ENCODE measurements at places on chromosomes 16 and 17.

DNA sequence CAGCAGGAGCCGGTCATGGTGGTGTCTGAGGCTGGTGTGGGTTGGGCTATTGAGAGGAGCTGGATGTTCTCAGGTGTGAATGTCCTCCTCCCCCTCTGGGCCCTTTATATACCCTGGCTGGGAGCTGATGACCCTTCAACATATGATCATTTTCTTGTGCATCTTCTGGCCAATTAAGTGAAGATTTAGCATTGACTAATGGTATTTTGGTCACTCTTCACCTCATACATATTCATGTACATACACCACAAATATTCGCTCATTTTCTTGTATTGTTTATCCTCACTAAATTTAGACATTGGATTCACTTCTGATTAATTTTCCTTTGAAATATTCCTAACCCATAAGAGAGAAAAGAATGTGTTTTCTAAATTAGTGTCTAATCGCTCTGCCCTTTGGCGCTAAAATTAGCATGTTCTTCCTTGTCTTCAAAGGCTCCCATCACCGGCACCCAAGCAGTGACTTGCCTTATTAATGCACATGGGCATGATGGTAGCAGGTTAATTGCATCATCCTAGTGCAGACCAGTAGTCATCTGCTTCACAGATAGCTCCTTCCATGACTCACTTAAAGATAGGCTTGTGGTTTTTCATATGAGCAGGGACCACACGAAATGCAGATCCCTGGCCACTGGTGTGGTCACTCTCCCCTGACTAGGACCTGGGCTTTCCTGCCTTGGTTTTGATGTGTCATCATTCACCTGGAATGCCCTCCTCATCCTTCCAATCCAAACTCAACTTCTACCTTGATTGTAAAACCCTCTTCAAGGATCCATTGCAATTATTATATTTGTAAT is at the start of gene KRTAP2-4:
Gene KRTAP2-4 (minus strand): TSS at position 51 of the 796 bp plus-strand sequence. CDS start 34 bp downstream, at position 17.
- no peak for DNase-seq

DNA sequence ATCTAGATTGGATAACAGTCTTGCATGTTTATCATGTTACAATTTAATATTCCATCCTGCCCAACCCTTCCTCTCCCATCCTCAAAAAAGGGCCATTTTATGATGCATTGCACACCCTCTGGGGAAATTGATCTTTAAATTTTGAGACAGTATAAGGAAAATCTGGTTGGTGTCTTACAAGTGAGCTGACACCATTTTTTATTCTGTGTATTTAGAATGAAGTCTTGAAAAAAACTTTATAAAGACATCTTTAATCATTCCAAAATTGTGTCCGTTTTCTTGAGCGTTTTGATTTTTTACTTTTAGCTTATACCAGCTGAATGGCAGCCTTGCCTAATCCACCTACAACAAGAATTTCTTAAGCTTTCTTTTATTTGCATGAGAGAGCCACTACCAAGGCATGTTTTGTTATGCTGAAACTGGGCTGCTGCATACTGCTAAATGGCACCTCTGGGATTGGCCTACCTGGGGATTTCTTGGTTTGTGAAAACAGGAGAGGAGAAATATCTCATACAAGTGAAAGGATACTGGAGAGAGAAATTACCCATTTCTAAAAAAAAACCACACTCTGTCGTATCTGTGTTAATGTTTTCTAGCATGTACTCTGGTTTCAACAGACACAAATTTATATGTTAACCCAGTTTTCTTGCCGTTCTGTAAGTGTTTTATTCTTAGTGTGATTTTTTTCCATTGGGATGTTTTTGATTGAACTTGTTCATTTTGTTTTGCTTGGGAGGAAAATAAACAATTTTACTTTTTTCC is 52.2 kb downstream of the TUBD1 start:
- DNase-seq: peak; percentile 47

- DNase-seq: no peak
These were observed 127.6 kb downstream of the KIF2B start for GRCh38 chr17:53950207-53950857.

- DNase-seq: peak; percentile 5
These were observed 20.7 kb upstream of the CMTM4 start for GRCh38 chr16:66717112-66717675.

- DNase-seq: no peak
These were observed 72.8 kb upstream of the ATF7IP2 start for GRCh38 chr16:10312784-10313724.

GRCh38 chr17:69223809-69224208 is 4.8 kb downstream of the ABCA10 start:
- no peak for DNase-seq

DNA sequence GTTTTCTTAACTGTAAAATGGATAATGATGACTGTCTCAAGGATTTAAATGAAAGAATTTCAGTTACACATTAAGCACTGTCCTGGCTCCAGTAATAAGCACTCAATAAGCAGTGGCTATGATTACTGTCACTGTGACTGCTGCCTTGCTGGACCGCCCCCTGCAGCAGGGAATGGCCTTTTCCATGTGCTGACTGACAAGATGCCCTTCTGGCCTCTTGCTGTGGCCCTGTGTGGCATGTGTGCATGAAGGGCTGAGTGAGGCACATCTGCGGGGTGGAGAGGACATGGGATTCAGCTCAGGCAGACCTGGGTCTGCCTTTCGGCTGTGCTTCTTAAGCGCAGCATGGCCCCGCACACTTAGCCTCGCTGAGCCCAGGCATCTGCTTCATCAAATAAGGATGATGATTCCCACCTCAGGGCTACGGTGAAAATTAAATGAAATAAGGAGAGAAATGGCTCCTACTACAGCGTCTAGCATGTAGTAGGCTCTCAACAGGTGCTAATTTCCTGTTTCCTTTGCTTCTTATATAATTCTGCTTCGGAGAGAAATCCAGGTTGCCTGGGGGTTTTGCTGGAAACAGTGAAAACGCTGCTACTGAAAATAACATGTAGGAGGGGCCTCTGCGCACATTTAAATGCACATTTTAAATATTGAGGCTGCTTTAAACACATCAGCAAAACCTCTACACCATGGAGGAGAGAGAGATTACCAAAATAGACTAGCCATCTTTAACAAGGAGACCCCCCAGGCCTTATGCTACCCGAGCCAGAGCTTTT is 183.9 kb downstream of the PARN start:
- no peak for DNase-seq

- peak; percentile 91 for DNase-seq
These were observed 22.9 kb downstream of the SOCS1 start for GRCh38 chr16:11232852-11233726.

- DNase-seq: no peak
These were observed 52.9 kb upstream of the KCNJ16 start for GRCh38 chr17:70022175-70022574.

Measured in activated naive CD4-positive, alpha-beta T cell treated with Interleukin-2 at 50 U/mL for 16 hours (primary cell).